Effector memory CD4-positive, alpha-beta T cell (primary cell): ENCODE measurements at places on chromosomes 12 and 14.

DNA sequence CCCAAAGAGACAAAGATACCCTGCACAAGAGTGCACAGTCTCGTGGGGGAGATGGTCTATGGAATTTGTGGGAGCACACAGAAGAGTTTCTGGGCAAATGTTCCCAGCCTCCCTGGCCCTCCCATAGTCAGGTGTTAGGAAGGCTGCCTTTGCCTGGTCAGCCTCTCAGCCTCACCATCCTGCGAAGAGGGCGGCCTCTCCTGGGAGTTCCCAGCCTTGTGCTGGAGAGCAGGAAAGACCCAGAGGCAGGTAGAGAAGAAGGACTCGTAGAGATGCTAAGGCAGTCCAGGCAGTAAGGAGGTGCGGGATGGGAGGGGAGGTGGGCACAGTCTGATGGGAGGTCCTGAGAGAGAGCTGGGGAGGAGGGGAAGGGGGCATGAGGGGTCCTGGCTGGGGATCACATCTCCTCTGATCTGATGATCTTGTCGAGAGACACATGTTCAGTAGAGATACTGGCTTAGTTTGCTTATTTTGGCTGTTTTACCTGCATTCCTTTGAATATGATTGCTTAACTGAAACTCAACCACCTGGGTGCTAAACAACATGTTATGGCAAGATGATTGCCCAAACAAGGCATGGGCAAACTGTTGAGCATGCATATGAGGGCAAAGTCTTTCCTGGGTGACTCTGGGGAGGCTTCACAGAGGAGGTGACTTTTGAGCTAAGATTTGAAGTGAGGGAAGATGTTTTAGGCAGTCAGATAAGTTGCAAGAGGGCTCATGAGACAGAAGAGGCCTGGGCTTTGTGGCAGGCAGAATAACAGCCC is 10.5 kb downstream of the SERPINA6 start:
- no peaks in the 10 kb centered on the region for H3K36me3 ChIP-seq
- H3K4me3 ChIP-seq = no peak overlapping the region
- no peaks in the 10 kb centered on the region for H3K27me3 ChIP-seq
- no peak for DNase-seq
- H3K4me1 ChIP-seq = no peaks in the 10 kb centered on the region

DNA sequence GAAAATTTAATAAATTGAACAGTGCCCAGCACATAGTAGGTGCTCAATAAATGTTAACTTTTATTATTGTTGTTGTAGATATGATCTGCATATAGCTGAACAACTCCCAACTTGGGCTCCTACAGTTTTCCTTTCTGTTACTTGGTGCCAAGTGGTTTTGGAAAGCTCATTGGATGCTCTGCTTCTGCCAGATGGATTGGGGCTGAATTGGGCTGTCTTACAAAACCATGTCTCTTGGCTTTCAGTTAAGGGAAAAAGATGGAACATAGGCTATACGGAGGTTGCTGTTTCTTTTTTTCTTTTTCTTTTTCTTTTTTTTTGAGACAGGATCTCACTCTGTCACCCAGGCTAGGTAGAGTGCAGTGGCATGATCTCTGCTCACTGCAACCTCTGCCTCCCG is 140.7 kb upstream of the PWP1 start:
- no peaks in the 10 kb centered on the region for H3K27me3 ChIP-seq
- H3K4me1 ChIP-seq = no peaks in the 10 kb centered on the region
- no peak overlapping the region for H3K4me3 ChIP-seq
- H3K36me3 ChIP-seq = no peaks in the 10 kb centered on the region
- H3K27ac ChIP-seq = no peak overlapping the region
- no peak for DNase-seq

DNA sequence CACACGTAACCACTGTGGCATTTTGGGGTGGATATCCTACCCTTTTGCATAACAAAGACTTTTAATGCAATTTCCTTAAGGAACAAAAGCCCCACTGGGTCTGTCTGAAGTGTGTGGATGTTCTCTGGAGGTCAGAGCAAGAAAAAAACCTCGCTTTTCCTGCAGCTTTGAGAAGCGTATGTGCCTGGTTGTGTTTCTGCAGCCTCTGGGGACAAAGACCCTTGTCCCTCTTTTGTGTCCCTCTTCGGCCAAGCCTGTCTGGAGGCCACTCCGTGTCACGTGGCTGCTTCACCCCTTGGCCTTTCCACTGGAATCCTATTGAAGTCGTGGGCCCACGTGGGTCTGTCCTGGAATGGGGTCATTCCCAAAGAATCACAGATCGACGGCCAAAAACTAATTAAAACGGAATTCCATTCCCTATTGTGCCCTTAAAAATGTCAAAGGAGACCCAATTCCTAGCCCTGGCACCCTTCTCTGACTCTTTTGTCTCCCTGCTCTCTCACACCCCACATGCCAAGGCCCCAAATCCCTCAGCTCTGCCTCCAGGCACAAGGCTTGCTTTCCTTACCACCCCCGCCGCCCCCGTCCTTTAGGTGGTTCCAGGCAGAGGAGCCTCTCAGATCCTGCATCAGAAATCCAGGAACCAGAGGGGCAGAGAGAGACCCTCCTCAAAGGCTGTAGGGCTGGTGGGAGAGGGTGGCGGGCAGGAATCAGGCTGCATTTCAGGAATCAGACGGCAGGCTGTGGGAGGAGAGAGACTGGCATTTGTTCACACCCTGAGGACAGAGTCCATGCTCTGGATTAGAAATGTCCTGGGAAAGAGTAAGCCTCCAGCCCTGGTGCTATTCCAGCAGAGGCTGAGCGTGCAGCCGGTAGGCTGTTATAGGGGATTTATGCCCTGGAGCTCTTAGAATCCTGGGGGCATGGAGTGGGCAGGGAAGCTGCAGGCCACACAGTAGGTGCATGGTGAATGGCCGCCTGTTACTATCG is 12.6 kb upstream of the CYP46A1 start:
- peaks cover 7% of the 10 kb centered on the region for H3K27me3 ChIP-seq
- DNase-seq = no peak
- H3K4me1 ChIP-seq = peaks cover 5% of the 10 kb centered on the region
- H3K27ac ChIP-seq = no peak overlapping the region

DNA sequence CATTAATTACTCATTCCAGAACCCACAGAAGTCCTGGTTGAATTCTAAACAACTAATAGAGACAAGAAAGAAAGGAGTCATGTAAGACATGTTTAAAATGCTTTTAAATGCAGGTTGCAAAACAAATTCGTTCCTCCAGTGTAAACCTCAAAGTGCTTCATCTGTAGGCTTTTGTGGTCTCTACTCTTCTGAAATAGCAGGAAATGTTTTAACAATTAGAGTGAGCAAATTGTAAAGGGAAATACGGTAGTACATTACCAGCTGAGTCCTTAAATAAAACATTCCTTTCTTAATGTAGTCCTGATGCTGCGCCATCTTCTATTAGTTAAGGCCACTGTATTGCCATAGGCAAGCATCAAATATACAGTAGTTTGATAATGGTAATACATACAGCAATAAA is 1934.2 kb upstream of the SEL1L start:
- no peak overlapping the region for H3K27ac ChIP-seq
- H3K4me3 ChIP-seq = no peak overlapping the region
- DNase-seq = no peak
- H3K4me1 ChIP-seq = no peaks in the 10 kb centered on the region
- H3K27me3 ChIP-seq = no peaks in the 10 kb centered on the region

GRCh38 chr14:92702441-92702918 is 45.9 kb downstream of the LGMN start:
- H3K27me3 ChIP-seq = no peaks in the 10 kb centered on the region
- no peaks in the 10 kb centered on the region for H3K36me3 ChIP-seq
- no peak for DNase-seq
- H3K4me1 ChIP-seq = no peaks in the 10 kb centered on the region
- no peak overlapping the region for H3K4me3 ChIP-seq

DNA sequence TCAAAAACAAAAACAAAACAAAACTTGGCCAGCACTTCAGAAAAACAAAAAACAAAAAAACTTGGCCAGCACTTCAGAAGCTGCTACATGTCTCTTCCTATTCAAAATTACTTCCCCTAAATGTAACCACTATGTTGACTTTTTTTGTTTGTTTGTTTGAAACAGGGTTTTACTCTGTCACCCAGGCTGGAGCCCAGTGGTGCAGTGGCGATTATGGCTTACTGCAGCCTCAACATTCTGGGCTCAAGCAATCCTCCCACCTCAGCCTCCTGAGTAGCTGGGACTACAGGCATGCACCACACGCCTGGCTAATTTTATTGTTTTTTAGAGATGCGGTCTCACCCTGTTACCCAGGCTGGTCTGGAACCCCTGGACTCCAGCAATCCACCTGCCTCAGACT is 38.0 kb upstream of the PPP4R3A start:
- no peak overlapping the region for H3K4me3 ChIP-seq
- H3K36me3 ChIP-seq = no peaks in the 10 kb centered on the region
- H3K27ac ChIP-seq = no peak overlapping the region
- H3K27me3 ChIP-seq = no peaks in the 10 kb centered on the region
- no peaks in the 10 kb centered on the region for H3K4me1 ChIP-seq
- no peak for DNase-seq

GRCh38 chr14:19729763-19730162 is 13.6 kb upstream of the OR4Q3 start:
- H3K27ac ChIP-seq = no peak overlapping the region
- DNase-seq = no peak
- H3K27me3 ChIP-seq = no peaks in the 10 kb centered on the region
- H3K4me3 ChIP-seq = no peak overlapping the region
- no peaks in the 10 kb centered on the region for H3K36me3 ChIP-seq

- H3K27ac ChIP-seq = no peak overlapping the region
- H3K4me3 ChIP-seq = no peak overlapping the region
- no peaks in the 10 kb centered on the region for H3K36me3 ChIP-seq
- no peaks in the 10 kb centered on the region for H3K4me1 ChIP-seq
These were observed 3.5 kb downstream of the EPYC start for GRCh38 chr12:91001306-91001705.

DNA sequence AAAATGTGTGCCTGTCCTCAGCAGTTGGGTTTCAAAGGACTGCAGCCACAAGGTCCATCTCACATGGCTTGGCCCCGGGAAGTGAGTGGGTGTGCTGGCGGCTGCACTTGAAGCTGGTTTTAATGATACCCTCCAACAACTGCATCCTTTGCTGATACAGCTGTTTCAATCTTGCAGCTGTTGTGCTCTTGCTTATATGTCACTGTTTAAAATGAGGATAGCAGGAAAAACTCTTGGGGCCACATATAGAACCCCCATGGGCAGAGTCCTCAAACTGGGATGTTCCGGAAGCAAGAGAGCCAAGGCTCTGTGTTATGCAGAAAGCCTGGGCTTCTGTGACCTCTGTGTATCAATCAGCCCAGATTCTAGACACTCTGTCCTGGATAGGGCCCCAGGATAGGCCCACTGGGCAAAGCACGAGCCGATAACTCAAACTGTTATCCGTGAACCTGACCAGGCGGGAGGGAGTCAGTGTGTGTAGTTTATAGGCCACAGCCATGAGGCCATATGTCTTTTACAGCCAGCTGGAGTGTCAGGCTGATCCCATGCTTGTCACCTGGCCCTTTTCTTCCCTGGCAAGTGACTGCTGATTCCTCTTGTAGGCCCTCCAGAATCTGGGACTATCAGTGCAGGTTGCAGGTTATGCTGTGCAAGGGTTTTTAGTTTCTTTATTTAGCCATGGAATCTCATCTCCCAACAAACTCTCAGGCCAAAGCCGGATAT is 74.3 kb downstream of the SSPN start:
- no peak for DNase-seq
- H3K27ac ChIP-seq = no peak overlapping the region
- H3K4me1 ChIP-seq = no peaks in the 10 kb centered on the region
- H3K27me3 ChIP-seq = no peaks in the 10 kb centered on the region
- H3K36me3 ChIP-seq = no peaks in the 10 kb centered on the region

DNA sequence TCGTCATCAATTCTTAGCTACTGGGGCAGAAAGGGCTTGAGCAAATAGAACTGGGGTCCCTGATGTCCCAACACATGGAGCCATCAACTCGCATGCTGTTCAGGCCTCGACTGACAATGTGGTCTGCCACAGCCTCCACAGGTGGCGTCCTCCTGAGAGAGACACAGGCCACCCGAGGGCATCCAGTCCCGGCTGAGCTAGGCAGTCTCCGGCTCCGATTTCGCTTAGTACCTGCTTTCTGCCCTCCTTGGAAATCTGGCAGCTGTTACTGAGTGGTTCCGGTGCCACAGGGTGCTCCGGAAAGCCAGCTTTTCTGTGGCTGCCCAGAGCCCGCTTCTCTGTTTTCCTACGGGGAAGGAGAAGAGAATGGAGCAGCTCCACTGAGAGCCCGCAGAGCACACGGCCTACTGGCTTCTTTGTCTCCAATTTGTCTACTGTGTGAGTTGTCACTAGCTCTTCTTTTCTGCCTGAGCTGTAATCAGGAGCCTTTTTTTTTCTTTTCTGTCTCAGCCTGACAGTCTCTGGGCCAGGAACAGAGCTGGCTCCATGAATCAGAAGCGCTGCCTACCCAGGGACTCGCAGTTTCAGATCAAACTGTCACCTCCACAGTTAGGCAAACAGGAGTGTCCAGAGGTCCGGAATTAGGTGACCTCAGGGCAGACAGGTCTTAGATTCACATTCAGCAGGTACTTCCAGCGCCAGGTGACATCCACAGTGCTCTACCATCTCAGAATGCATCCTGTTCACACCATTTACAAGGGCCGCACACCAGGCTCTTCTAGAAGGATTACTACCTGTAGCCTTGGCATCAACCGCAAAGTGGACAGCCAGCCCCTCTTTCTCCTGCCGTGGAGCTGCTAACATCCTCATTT is 73.3 kb downstream of the MOK start:
- no peak for DNase-seq
- H3K4me1 ChIP-seq = no peaks in the 10 kb centered on the region
- no peaks in the 10 kb centered on the region for H3K36me3 ChIP-seq
- no peak overlapping the region for H3K27ac ChIP-seq
- H3K4me3 ChIP-seq = no peak overlapping the region

GRCh38 chr14:38505221-38505972 is 249.5 kb upstream of the CLEC14A start:
- H3K4me1 ChIP-seq = no peaks in the 10 kb centered on the region
- no peak overlapping the region for H3K27ac ChIP-seq
- H3K27me3 ChIP-seq = no peaks in the 10 kb centered on the region
- no peaks in the 10 kb centered on the region for H3K36me3 ChIP-seq
- no peak for DNase-seq

- no peak overlapping the region for H3K4me3 ChIP-seq
- H3K27me3 ChIP-seq = no peaks in the 10 kb centered on the region
- H3K4me1 ChIP-seq = no peaks in the 10 kb centered on the region
- no peaks in the 10 kb centered on the region for H3K36me3 ChIP-seq
These were observed 136.5 kb downstream of the TGFB3 start for GRCh38 chr14:75845136-75845804.

DNA sequence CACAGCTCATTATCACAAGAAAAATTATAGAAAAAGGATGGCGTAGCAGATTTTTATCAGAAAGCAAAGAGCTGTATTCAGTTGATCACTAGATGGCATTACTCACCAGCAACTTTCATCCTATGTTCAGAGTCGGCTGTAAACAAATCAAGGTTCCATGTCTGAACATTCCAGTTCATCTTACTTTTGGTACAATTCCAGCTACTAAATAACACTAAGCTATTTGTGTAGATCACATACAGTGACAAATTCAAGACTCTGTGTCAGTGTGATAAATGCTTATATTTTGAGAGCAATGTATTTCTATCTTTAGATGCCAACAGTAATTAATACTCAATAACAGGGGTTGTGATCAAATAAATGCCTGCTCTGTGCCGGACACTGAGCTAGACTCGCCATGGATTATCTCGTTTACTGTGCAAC is 30.1 kb downstream of the NRDE2 start:
- DNase-seq = no peak
- H3K4me3 ChIP-seq = no peak overlapping the region
- no peaks in the 10 kb centered on the region for H3K4me1 ChIP-seq
- no peaks in the 10 kb centered on the region for H3K27me3 ChIP-seq
- peaks cover 40% of the 10 kb centered on the region for H3K36me3 ChIP-seq
